NCI-H69 (cell line): ENCODE measurements at places on chromosomes 4 and X.
A peak's percentile ranks its signal among the peaks of the same experiment; 100 is the strongest.

- DNase-seq = peak; percentile 3
Observed at GRCh38 chr4:15809058-15809457, 30.9 kb downstream of the CD38 start.

GRCh38 chr4:171265190-171265818 lies 547.9 kb upstream of the GALNTL6 start:
- no peak for DNase-seq

GRCh38 chrX:45778616-45779015 lies 577.9 kb upstream of the DIPK2B start:
- DNase-seq = no peak

GRCh38 chrX:120291211-120291610 lies 20.1 kb downstream of the TMEM255A start:
- no peak for DNase-seq

- no peak for DNase-seq
Observed at GRCh38 chrX:139290310-139290709, 240.2 kb upstream of the F9 start.

DNA sequence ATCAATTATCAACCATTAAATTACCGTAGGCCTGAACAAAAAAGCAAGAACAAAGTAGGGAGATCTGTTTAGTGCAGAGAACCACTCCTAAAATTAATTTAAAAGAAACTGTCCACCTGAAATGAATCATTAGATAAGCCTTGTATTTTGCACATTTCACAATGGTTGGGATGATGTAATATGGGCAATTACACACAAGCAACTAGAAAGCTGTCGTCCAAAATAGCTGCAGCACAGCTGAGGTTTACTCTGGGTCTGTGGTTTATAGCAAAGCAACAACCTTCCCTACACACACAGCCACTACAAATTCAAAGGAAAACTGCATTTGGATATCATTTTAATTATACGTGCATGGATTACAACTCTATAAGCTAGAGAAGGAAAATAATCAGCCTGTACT lies 28.5 kb downstream of the PCDH19 start:
- DNase-seq = peak; percentile 23
